ENCODE measurements at places on chromosomes 2 and 18.

- no peak for DNase-seq
Measured at GRCh38 chr2:9714630-9715214, 83.9 kb upstream of the YWHAQ start.

DNA sequence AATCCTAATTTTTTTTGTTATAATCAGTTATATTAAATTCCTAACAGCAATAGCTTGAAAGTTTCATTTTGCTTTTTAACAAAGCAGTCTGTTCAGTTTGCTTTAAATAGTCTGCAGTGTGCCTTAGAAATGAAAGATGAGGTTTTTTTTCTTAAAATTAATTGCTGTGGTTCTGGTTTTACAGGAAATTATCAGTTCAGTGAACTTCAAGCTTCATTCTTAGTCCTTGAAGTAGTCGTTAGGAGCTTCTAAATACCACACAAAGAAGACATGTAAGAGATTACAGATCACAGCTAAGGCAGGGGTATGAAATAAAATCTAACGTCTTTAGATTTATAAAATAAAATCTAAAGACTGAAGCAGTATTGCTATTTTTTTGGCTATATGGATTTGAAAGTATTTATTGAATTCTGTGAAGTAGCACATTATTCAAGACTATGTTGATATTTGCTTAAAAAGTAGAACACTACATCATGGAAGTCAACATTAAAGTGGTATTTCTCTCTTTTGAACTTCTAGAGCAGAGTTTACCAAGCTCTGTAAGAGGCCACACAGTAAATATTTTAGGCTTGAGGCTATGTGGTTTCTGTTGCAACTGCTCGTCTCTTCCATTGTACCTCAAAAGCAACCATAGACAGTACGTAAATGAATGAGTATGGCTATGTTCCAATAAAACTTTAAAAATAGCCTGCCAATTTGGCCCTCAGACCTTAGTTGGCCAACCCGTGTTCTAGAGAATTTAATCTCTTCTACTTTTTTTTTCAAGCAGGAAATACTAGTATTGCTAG lies 81.5 kb upstream of the STON1 start:
- DNase-seq = peak; percentile 60

DNA sequence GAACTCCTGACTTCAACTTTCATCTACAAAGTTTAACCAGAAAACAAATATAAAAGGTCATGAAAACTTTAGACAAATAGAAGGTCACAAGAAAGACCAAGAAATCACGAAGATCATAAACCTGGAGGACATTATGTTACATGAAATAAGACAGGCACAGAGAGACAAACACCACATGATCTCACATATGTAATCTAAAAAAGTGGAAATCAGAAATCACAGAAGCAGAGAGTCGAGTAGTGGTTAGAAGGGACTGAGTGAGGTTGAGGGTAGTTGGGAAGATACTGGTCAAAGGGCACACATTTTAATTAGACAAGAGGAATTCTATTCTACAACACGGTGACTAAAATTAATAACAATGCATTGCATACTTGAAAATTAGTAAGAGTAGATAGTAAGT lies 1.4 kb downstream of the GCFC2 start:
- no peak for DNase-seq

DNA sequence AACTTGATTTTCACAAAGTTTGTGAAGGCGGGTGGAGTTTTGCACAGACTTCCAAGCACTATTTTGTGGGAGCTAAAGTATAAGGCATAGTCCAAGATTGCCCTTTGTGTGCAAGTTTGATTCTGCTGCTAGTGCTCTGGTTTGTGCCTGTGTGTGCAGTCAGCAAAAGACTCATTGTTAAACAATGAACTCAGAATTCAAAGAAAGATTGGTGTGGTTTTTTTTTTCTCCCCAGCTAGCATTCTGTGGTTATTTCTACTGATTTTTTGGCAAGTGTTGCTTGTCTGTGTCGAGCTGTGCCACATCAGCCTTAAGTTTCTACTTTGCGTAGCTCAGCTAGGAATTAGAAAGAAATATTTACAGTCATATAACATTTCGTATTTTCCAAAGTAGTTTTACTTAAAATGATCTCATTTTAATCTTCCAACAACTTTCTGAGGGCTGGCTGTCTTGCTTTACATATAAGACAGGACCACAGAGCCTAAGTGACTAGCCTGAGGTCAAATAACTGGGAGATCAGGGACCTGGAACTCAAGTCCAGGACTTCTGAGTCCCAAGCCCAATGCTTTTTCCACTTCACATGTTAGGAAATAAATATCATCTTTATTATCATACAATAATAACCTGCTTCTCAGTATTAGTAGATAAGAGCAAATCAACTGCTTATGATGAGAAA lies 69.8 kb downstream of the BABAM2 start:
- DNase-seq = no peak

GRCh38 chr2:99111945-99112344 lies 29.6 kb upstream of the C2orf15 start:
- DNase-seq = no peak

- no peak for DNase-seq
Measured at GRCh38 chr2:172556284-172557033, 569 bp downstream of the PDK1 start.

DNA sequence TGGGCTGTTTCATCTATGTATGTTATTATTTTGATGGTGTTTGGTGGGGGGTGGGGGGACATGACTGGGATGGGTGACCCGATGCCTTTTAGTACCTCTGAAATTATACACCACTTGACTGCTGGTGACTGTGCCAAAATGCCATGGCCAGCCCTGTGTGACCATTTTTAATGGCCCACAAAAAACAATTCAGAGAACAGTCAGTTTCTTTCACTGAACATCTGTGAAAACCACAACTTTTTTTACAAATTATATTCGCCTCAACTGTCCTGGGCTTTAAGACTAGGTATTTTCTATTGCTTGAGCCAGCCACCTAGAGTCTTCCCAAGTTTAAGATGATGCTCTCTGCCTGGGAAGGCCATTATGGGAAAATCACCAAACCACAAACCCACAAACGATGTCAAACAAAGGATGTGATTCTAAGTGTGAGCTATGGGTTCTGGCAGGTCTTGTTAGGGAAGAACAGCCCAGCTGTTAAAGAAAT lies 33.9 kb downstream of the FN1 start:
- no peak for DNase-seq

Measured in SIG-M5 (cell line).